ENCODE measurements at places on chromosomes 11 and 22.

DNA sequence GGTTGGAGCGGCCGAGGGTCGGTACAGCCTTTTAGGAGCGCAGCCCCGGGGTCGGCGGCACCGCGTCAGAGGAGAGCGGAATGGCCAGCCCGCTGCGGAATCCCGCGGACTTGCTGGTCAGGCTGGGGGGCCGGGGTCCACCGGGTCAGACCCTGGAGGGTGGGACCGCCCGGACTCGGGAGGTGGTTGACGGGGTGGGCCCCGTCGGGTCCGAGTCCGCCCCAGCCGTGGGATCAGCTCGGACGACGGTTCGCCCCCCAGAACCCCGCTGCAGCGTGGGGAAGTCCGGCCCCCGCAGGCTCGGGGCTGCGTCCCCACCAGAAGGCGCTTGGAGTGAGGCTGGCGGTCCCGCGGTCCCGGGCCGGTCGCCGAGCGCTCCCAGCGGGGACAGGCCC is 301 bp upstream of the ADM2 start:
- no peak for DNase-seq

GRCh38 chr11:68658661-68659060 is 25.7 kb upstream of the GAL start:
- DNase-seq, result peak; percentile 16

GRCh38 chr22:35959121-35959800 is 69.4 kb downstream of the RBFOX2 start:
- no peak for DNase-seq

- DNase-seq, result no peak
These were observed 57.8 kb downstream of the MED15 start for GRCh38 chr22:20565079-20565734.

GRCh38 chr22:26748845-26749244 is 91.5 kb downstream of the MIAT start:
- no peak for DNase-seq

All from muscle of arm (tissue), 14 donors.